CD4-positive, alpha-beta T cell (primary cell): ENCODE measurements at places on chromosomes 12 and 14.

DNA sequence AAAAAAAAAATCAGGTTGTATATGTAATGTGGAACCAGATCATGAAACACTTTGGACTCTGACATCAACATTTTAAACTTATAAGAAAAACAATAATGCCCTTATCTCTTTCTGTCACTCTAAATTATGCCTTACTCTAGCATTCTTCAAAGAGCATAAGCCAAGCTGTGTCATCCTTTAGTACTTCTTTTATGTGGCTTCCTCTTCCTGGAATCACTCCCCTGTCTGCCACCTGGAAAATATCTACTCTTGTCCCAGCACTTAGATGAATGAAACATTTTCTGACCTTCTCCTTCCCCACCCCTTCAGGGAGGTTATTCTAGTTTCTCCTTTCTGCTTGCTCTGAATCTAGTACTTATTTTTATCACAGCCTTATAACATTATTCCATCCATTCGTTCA lies 101.2 kb downstream of the CNTN1 start:
- no peak overlapping the region for H3K4me3 ChIP-seq
- no peaks in the 10 kb centered on the region for H3K36me3 ChIP-seq
- no peak for DNase-seq
- H3K27me3 ChIP-seq = no peaks in the 10 kb centered on the region
- H3K27ac ChIP-seq = no peak overlapping the region

GRCh38 chr12:77314378-77315052 lies 249.1 kb upstream of the E2F7 start:
- no peaks in the 10 kb centered on the region for H3K4me1 ChIP-seq
- H3K27me3 ChIP-seq = no peaks in the 10 kb centered on the region
- H3K36me3 ChIP-seq = no peaks in the 10 kb centered on the region
- H3K4me3 ChIP-seq = no peak overlapping the region
- DNase-seq = no peak

GRCh38 chr12:77782034-77782433 lies 48.7 kb upstream of the NAV3 start:
- no peaks in the 10 kb centered on the region for H3K36me3 ChIP-seq
- no peak overlapping the region for H3K27ac ChIP-seq
- no peaks in the 10 kb centered on the region for H3K4me1 ChIP-seq
- H3K27me3 ChIP-seq = no peaks in the 10 kb centered on the region
- no peak overlapping the region for H3K4me3 ChIP-seq

GRCh38 chr14:71208702-71209357 lies 301.6 kb downstream of the PCNX1 start:
- no peaks in the 10 kb centered on the region for H3K27me3 ChIP-seq
- no peaks in the 10 kb centered on the region for H3K36me3 ChIP-seq
- no peak overlapping the region for H3K4me3 ChIP-seq
- no peak overlapping the region for H3K27ac ChIP-seq
- DNase-seq = no peak

GRCh38 chr12:96197503-96198272 lies 3.5 kb downstream of the ELK3 start:
- no peaks in the 10 kb centered on the region for H3K27me3 ChIP-seq
- H3K27ac ChIP-seq = peak overlapping the region; percentile 36
- peaks cover 53% of the 10 kb centered on the region for H3K4me1 ChIP-seq
- no peak overlapping the region for H3K4me3 ChIP-seq
- no peak for DNase-seq
